ENCODE measurements at places on chromosomes 2 and 18. TPM values are rescaled to one million over a fixed set of nuclear protein-coding genes. Genes with fewer than 3 reads are reported as not detected.

UGT1A3 gene
- 52.8 TPM for total RNA-seq

COL3A1 gene
- total RNA-seq: 21.6 TPM

GALNT3 gene
- 1.1 TPM for total RNA-seq

HOXD9 gene
- not detected for total RNA-seq

IL36B gene
- not detected for total RNA-seq

MOGAT1 gene
- 10.2 TPM for total RNA-seq

PLCD4 gene
- 0.43 TPM for total RNA-seq

TANC1 gene
- 5.0 TPM for total RNA-seq

PSMA8 gene
- not detected for total RNA-seq

- no peak for DNase-seq
Observed at GRCh38 chr2:65357959-65358294, 74.5 kb downstream of the SPRED2 start.

- no peak for DNase-seq
Observed at GRCh38 chr2:109258376-109258775, 129.4 kb downstream of the SH3RF3 start.

DNA sequence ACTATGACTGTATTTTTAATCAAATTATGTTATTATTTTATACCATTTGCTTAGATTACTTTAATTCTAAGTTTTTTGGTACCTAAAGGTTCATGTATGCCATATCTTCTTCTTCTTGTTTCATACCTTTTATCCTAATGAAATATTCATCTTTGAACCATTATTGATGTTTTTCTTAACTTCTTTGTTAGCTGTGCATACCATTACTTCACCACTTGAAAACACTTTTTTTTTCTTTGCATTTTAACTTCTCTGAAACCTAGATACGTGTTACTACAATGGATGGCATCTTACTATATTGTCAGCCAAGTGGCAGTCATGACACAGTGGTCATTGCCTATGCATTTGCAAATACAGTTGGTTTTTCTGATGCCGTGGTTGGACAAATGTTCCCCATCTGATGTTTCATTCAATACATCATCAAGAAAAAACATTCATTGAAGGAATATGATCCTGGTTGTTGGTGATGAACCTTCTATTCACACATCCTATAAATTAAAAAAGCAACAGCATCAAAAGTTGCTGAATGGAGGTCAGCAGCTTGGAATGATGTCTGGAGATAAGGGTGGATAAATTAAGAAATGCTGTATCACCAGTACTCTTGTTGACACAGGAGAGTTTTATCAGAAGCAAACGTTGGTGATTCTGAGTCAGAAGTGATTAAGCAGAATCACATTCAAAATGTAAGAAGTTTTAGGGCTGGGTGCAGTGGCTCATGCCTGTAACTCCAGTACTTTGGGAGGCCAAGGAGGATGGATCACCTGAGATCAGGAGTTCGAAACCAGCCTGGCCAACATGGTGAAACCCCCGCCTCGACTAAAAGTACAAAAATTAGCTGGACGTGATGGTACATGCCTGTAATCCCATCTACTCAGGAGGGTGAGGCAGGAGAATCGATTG is 7.4 kb downstream of the IL36A start:
- DNase-seq: no peak

DNA sequence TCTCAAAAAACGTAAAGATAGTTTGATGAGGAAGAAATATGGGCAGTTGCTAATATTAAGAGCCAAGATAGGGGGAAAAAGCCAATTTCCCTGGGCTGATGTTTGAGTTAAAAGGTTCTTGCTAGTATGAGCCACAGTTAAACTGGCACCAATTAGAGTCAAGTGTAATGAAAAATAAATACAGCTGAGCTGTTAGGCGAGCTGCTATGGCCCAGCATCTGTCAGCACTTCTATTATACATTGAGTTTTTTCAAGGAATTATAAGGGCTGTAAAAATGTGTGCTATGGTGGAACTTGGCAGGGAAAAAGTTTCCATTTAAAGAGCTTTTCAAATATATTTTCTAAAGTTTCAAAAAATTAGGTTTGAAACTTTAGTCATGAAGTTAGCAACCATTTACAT is 279.6 kb downstream of the CYRIA start:
- DNase-seq: no peak

DNA sequence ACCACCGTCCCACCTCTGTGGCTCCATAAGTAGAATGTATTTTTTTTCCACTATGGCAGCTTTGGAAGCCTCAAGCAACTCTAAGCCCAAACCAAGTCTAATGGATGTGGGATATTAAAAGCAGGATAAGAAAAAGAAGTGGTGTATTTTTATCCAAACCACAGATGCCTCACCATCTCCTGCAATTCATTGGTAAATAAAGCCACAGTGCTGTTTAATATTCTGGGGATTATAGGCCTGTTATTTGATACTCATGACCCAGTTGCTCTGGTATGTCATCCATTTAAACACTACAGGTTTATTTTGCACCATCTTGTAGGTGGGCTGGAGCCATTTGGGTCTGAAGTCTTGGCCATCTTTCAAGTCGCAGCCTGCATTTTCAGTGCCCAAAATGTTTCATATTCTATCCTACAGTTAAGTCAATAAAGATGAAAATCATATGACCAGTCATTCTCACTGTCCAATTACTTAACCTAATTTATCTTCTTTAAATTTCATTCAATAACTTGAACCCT is 279.5 kb upstream of the EPHA4 start:
- DNase-seq: no peak

DNA sequence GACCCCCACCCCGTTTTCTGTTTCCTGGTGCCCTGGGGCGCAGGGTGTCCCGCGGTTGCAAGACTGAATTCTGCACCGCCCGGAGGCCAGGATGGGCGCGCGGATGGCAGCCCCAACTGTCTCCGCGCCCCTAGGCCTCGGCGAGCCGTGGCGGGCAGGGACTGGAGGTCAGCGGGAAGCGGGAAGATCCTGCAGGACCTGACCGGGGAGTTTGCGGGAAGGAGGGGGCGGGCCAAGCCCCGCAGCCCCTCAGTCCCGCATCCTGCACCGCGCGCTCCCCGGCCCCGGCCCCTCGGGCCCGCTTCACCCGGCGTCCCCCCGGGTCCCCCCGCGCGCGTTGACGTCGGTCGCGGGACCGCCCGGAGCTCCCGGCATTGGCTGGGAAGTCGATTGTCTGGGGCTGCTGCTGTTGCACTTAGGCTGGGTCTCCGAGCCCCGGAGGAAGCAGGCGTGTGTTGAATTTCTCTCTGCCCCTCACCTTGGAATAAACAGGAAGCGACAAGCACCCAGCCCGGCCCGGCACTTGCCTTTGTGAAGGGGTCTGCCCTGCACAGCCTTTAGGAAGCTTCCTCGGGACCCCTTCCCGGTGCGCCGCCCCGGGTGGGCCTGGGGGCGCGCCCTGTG is at the start of gene LDLRAD4:
Gene LDLRAD4 (plus strand): TSS at position 393 of the 624 bp plus-strand sequence.
- DNase-seq: no peak

DNA sequence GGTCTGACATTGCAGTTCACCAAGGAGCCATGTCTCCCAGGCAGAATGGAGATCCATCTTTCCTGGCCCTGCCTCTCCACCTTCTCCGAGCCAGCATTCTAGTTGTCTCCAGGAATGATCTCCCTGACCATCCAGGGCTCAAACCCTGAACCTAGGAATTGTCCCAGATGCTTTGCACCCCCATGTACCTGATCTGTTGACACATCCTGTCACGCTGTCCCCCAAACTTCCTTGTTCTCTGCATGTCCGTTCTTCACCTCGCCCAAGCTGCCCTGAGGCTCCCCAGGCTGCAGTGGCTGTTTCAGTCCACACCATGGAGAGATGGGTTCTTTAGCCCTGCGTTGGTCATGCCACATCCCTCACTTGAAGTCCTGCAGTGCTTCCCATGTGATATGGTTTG is 7.0 kb upstream of the MBP start:
- no peak for DNase-seq

- DNase-seq: peak; percentile 95
Observed at GRCh38 chr2:178072383-178073301, at the start of gene PDE11A. Gene PDE11A, minus strand, starts transcription at chr2:178072777. Its CDS starts 340 bp downstream, at chr2:178072437.

DNA sequence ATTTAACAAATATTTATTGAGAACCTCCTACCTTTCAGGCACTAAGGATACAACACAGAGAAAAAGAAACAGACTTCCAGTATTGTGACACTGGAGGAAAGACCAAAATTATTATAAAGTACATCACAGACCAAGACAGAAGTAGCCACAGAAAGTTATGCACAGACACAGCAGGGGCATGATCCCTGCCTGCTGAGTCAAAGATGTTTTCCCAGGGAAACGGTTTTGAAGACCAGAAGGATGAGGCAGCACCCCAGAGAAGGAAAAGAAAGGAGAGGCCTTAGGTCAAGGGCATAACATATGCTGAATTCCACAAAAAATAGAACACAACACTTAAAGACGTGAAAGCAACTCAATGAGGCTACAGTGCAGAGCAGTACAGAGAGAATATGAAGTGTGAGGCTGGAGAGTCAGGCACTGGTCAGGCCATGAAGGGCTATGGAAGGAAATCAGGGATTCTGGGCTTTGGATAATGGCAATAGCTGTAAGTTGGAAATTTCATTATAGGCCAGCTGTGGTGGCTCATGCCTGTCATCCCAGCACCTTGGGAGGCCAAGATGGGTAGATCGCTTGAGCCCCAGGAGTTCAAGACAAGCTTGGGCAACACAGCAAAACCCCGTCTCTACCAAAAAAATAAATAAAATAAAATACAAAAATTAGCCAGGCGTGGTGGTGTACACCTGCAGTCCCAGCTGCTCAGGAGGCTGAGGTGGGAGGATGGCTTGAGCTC is 8.2 kb downstream of the ADAM17 start:
- no peak for DNase-seq

DNA sequence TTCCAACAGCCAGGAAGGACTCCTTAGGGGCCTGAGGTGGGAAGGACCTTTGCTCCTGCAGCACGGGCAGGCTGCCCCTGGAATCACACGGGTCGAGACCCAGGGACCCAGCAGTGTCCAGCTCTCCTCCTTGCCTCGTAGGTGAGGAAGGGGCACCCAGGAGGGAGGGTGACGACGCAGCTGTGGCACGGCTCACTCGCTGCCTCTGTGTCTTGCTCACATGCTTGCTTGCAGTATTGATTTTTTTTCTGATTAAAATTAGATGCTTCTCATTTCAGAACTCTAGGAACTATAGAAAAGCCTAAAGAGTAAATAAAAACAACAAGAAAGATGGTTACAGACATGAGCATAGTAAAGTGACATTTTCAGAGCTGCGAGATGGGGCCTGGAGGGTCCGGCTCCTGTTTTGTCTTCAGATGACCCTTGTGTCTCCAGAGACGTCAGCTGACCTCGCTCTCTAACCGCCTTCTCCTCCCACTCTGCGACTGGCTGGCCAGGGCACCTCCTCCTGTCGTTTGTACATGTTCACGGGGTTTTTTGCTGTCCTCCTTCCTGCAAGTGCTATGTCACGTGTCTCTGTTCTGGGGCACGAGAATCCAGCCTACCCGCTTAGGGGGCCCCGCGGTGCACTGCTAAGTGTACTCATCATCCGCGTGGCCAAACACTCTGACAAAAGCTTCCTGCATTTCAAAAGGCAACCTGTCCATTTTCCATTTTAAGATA is 65.7 kb upstream of the ZNF236 start:
- DNase-seq: no peak

GRCh38 chr2:9668687-9669345 is 38.0 kb upstream of the YWHAQ start:
- no peak for DNase-seq

- no peak for DNase-seq
Observed at GRCh38 chr2:223114917-223115316, 62.9 kb downstream of the KCNE4 start.

DNA sequence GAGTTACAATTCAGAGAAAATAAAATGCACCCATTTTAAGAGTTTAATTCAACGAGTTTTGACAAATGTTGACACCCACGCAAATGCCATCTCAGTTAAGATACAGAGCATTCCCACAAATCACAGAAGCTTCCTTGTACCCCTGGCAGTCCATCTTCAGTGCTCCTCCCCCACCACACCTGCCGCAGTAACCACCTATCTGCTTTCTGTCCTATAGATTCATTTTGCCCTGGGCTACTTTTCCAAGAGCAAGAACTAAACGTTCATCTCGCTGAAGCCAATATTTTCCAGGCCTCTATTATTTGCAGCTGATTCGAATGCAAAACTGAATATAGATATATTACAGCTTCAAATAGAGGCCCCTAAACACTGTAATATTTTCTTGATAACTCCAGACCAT is 13.4 kb upstream of the HPCAL1 start:
- DNase-seq: no peak

DNA sequence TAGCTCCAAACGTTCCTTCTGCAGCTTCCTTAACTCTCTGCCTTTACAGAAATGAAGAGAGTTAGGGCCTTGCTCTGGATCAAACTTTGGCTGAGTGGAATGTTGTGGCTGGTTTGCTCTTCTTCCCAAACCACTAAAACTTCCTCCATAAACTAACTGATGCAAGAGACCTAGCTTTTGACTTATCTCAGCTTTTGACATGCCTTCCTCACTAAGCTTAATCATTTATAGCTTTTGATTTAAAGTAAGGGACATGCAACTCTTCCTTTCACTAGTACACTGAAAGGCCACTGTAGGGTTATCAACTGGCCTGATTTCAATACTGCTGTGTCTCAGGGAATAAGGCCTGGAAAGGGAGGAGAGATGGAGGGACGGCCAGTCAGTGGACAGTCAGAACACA is 8.3 kb downstream of the PXDN start:
- DNase-seq: peak; percentile 7

- no peak for DNase-seq
Observed at GRCh38 chr2:117958186-117958585, 55.7 kb downstream of the CCDC93 start.

GRCh38 chr18:31680433-31680811 is 4.0 kb downstream of the B4GALT6 start:
- no peak for DNase-seq

DNA sequence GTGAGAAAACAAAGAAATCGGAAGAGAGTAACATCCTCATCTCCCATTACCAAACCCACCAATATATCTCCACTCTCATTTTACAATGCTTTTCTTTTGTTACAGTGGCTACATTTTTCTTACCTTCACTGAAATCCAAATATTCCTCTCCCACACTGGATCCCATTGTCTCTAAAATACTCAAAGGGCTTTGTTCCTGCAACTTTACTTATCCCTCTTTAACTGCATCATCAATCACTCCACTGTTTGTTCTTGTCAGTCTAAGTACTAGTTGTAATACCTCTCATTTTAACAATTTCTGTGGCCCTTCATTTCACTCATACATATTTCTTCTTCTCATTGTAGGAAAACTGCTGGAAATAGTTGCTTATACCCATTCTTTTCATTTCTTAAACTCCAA is 464.2 kb upstream of the PIK3C3 start:
- DNase-seq: no peak

DNA sequence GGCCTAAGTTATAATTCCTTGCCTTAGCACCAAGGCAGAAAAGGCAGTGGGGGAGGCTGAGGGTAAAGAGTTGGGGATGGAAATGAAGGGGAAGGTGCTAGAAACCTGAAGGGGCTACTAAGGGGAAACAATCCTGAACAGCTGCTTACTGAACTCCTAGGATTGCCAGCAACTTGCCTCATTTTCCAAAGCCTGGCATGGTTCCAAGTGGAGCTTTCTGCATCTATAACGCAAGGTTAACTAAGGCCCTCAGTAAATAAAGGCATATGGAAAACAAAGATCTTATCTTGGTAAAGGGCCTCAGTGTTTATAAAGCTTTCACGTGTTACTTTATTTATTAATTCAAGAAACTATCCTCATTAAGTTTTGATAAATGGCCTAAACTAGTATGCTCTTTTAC is 10.9 kb downstream of the MEP1B start:
- DNase-seq: no peak

GRCh38 chr2:160507464-160507863 is 13.9 kb upstream of the RBMS1 start:
- no peak for DNase-seq
